Stimulated activated CD8-positive, alpha-beta memory T cell treated with anti-CD3 and anti-CD28 coated beads, Interleukin-15, amount 100 ng/mL, for 48 hours (primary cell): ENCODE measurements at places on chromosomes 13 and 19.

DNA sequence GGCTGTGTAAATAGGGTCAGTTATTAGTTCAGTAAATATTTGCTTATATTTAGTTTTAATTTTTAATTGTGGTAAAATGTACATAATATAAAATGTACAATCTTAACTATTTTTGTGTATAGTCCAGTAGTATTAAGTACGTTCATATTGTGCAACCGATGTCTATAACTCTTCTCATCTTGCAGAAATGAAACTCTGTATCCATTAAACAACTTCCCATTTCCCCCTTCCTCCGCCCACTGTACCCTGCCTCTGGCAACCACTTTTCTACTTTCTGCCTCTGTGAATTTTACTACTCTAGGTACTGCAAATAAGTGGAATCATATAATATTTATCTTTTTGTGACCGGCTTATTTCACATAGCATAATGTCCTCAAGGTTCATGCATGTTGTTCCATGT is 24.4 kb downstream of the UBAC2 start:
- DNase-seq: no peak

DNA sequence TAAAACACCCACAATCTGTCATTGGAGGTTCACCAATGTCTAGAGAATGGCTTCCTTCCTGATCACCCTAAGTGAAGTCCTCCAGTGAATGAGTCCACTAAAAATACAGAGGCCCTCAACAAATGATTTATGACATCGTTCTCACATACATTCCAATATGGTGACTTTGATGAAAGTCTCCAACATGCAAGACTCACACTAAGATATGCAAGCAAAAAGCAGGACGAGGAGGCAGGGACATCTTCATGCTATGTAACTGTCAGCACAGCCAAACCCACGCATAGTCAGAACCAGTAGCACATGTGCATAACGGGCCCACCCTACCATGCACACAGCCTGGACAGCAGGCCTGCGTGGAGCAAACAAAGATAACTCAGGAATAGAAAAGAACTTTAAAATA is 16.6 kb upstream of the LSM14A start:
- no peak for DNase-seq

DNA sequence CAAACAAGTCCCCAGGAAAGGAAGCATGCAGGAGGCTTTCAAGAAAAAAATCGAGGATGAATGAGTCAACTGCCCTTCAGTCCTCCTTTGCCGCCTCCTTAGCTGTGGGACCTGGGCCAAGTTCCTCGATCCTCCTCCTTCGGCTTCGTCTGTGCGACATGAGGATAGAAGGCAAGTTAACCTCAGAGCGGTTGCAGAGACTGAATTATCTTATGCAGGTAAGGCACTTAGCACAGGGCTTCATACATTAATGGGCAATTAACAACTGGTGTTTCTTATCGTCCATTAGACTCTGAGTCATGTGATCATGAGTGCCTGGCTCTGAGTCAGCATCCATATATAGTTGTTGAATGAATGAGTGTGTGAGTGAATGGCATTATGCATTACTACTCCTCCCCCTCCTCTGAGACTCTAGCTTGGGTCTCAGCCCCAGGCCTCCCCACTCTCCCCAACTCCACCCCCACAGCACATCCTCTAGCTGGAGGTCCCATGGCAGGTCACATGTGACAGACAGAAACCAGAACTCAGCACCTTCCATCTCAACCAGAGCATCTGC is 1.6 kb upstream of the TTC9B start:
- no peak for DNase-seq

DNA sequence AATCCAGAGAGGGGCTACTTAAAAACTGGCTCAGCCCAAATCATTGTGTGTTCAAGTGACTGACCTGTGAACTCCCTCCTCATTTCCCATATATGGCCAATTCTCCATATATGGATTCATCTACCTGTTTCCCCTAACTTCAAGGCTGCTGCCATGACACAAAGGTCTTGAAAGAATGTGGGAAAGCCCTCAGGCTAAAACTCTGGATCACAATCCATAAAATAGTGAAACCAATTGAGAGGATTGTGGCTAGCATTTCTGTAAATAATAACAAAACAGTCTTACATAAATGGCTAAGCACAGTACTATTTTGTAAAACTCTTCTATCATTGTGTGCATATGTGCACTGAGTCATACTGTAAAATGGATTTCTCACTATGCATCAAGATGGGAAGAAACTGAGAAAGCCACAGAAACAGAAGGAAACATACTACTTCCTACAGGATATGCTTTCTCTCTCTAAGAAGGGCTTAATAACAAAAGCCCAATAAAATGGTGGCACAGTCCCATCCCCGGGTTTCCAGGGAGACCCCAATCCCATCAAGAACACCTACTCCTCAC is 80.5 kb downstream of the FOXO1 start:
- no peak for DNase-seq

DNA sequence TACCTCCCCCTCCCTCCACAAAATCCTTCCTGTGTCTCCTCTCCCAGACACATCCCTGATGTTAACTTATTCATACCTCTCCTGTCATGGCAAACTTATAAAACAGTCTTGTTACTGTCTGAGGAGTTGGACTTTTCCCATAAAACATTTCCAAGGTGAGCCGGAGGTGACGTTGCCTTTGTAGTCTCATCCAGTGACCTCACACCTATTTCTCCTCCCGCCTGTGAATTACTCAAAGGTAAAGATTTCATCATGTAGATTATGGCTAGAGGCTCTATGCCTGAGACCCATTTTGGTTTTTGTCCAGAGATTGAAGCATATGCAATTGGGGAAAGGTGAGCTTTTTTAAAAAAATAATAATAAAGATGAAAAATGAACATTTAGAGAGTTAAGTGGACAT is 529.0 kb downstream of the MYO16 start:
- DNase-seq: no peak

GRCh38 chr13:39900106-39900750 is 244.8 kb downstream of the COG6 start:
- DNase-seq: no peak

DNA sequence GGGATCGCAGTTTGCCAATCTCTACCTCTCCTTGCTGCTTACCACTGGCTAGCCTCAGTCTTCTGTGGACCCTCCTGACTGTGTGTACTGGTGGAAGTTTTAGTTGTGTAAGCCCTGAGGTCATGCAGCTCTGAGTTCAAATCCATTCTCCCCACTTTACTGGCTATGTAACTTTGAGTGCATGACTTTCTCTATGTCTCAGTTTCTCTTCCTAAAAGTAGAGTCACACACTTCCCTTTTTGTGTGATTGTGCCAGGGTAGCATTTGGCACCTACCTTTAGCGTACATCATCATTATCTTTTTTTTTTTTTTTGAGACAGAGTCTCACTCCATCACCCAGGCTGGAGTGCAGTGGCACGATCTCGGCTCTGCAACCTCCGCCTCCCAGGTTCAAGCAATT is 70.3 kb downstream of the MAP4K1 start:
- DNase-seq: no peak

GRCh38 chr13:95445131-95445530 is 107.4 kb upstream of the CLDN10 start:
- DNase-seq: no peak

DNA sequence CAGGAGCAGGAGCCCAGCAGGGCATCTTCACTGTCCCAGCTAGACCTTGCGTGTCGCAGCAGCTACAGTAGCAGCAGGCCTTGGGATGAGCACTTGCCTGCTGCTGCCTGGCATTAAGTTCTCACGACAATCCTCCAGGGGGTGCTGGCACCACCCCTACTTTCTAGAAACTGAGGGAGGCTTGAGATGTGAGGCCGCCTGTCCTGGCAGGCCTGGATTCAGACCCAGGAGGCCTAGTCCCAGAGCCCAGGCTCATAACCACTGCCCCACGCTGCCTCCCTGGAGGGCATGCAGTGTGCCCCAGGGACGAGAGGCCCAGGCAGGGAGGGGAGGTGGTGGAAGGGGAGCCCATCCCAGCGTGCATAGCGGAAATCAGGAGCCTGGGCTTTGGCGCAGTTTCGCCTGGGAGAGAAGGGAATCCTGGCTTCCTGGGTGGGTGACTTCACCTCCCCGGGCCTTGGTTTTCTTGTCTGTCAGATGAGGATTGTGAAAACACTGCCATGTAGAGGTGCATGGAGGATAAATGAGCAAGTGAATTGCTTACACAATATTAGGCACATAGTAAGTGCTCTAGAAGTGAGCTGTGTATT is 26.1 kb downstream of the PPP5C start:
- no peak for DNase-seq

- DNase-seq: no peak
Observed at GRCh38 chr19:3013263-3013725, 15.8 kb downstream of the TLE2 start.
